ENCODE measurements at places on chromosomes 5 and 9.

GRCh38 chr5:40796487-40796889, 1.7 kb downstream of the PRKAA1 start:
- peak; percentile 25 for DNase-seq

DNA sequence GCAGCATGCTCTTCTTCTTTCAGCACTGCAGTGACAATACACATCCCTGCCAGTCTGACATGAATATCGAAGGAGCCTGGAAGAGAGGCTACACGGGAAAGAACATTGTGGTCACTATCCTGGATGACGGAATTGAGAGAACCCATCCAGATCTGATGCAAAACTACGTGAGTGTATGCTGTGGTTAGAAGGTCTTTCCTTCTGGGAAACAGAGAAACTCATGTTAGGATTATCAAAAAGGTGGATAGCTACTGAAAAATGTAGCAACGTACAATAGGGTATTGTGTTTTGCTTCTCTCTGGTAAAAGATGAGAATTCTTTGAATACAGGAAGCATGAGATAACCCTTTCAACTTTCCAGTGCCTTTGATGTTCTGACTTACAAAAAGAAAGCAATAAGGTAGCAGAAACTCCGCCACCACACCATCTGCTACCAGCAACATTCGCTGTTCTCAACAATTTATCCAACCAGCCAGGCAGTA, 133.3 kb downstream of the PCSK5 start:
- peak; percentile 67 for DNase-seq

- no peak for DNase-seq
Observed at GRCh38 chr5:136598802-136599404, 233.6 kb upstream of the TRPC7 start.

GRCh38 chr5:26578002-26578401, 460.4 kb downstream of the CDH9 start:
- no peak for DNase-seq

GRCh38 chr5:151154931-151155774, 2.4 kb downstream of the ANXA6 start:
- peak; percentile 19 for DNase-seq

GRCh38 chr9:131348631-131349521, 45.0 kb upstream of the PRRC2B start:
- DNase-seq = no peak

DNA sequence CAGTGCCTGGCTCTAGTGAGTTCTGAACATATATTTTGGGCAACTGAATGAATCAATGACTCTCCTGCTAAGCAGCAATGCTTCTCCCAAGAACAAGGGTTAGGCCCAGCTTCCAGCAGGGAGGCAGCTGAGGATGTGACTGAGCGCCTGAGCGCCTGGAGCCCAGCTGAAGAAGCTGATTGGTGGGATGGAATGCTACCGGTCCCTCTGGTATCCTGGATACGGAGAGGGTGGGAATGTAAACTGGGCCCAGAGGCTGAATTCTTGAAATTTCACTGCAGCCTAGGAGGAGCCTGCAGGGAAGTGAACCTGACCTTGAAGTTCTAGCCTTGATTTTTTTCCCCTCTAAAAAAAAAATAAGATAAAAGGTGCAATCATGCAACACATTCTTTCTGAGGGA, 43.2 kb downstream of the WWC1 start:
- DNase-seq = no peak

DNA sequence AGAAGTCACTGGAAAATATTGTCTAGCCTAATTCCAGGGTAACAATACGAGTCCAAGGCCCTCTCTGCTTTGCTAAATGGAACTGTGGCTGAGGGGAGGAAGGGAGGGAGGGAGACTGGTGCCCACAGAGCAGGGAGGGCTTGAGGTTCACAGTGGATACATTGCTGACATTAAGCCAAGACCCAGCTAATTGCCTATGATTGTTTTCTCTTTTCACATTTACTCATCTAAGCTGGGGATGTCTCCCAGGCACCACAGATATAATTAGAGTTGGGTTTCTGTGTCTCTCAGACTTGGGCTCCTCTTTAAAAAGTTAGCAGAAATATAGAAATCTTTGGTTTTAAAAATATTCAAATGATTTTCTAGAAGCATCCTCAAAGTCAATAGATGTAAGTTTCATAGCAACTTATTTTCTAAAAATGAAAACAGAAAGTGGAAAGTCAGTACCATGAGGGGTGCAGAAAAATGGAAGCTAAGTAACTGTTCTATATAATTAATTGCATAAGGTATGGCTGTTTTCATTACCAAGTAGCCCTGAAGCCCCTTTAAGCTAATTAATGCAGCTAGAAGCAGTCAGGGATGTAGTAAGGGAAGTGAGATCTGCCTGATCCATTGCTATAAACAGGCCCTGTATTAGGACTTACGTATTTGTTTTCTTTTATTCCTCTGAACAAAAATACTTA, 259.8 kb downstream of the NDUFS4 start:
- DNase-seq = no peak

GRCh38 chr9:11103525-11103924, 490.7 kb upstream of the PTPRD start:
- no peak for DNase-seq

GRCh38 chr5:157568720-157569119, 6.9 kb downstream of the ADAM19 start:
- DNase-seq = no peak

- peak; percentile 74 for DNase-seq
Observed at GRCh38 chr5:144194144-144194543, 23.5 kb downstream of the KCTD16 start.

- DNase-seq = no peak
Observed at GRCh38 chr9:83466877-83467276, 71.3 kb downstream of the FRMD3 start.

- no peak for DNase-seq
Observed at GRCh38 chr9:98667005-98667640, 41.6 kb downstream of the GABBR2 start.

DNA sequence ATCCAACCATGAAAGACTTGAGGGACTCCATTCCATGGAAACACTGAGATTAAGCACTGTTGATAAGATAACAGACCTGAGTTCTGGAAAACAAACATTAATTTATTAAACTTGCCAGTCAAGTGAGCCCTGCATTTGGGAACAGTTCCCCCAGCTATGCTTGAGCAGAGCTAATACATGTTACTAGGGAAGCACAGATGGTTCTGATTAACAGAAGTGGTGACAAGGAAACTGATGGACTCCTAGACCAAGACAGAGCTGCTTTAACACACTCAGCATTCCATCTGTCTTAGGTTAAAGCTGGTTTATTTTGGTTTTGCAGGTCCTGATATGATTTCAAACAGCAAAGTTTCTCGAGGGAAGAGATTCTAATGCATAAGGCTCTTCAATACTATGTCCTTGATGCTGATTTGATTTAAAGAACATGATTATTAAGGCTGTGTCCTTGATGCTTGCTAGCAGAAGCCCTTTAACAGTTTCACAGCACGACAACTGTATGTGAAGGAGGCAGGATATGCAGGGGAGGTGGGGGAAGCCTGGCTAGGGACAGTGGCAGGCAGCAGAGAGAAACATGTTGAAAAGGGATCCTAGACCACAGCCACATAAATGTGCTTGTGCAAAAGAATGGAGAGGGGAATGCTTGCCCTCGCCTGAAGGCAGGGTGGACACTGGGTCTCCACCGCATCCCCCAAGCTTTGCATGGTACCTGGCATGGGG, 66.2 kb downstream of the ACTBL2 start:
- no peak for DNase-seq

- DNase-seq = peak; percentile 76
Observed at GRCh38 chr9:119289740-119290433, 79.3 kb downstream of the BRINP1 start.

DNA sequence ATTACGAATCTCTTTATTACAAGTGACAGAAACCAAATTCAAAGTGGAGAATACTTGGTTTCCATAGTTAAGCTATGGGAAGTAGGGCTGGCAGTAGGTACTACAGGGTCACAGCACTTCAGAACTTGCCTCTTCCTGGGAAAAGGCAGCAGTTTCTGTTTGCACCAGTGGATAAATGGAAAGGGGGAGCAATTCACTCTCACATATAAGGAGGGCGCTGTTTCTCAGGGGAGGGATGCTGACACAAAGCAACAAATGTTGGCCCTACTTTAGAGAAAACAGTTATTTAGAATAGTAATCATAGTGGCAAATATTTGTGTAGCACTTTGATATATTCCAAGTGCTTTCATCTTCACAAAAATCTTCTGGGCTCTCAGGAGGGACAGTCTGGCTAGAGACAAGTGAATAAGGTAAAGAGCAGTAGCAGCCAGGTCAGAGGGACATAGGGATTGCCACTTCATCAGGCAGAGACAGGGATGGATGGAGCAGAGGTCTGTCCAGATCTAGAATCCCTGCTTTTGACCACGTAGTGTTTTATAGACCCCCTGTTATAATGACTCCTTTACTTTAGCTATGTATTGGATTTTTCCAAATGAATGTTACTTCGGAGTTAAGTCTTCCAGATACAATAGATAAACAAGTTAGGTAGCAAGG, 554.8 kb upstream of the SGCD start:
- DNase-seq = no peak

- no peak for DNase-seq
Observed at GRCh38 chr5:68441309-68442073, 225.9 kb downstream of the PIK3R1 start.

DNA sequence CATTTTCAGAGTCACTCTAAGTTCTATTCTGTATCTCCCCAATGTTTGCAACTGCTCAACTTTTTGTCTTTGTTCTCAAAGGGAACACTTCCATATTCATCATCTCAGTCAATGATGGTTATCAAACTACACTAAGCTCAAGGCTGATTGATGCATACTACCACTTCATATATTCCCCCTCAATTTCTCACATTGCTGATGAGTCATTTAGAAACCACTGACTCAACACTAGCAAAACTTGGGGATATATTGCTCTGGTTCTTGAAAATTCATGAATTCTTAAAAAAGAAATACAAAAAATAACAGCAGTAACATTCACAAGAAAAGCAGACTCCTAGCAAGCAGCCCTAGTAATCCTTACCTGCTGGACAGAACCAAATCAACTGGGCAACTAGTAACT, 52.2 kb downstream of the ABHD17B start:
- no peak for DNase-seq

DNA sequence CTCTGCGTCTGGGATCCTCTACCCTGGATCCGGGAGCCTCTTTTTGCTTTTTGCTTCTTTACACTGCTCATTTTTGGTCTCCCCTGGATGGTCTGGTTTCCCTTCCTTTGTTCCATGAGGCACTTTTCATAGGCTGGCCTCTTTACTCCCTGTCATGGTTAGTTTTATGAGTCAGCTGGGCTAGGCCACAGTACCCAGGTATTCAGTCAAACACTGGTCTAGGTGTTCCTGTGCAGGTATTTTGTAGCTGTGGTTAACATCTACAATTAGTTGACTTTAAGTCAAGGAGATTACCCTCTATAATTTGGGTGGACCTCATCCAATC, 17.5 kb downstream of the ANKRD33B start:
- DNase-seq = no peak

DNA sequence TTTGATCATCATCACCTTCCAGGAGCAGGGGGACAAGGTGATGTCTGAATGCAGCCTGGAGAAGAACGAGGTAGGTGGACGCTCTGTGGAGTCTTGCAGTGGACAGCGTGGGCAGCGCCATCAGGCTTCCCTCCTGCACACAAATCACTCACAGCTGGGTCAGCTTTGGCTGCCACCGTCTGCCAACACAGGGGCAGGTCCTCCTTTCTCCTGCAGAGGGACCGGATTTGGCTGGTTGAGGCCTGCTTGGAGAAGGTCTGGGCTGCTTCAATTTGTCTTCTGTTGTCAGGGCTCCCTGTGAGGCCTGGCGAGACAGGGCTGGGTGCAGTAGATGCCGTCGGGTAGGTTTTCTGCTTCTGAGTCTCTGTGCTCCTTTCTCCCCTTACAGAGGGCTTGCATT, 180.6 kb downstream of the CACNA1B start:
- DNase-seq = no peak

GRCh38 chr5:103785569-103785968, 223.0 kb upstream of the NUDT12 start:
- DNase-seq = no peak

DNA sequence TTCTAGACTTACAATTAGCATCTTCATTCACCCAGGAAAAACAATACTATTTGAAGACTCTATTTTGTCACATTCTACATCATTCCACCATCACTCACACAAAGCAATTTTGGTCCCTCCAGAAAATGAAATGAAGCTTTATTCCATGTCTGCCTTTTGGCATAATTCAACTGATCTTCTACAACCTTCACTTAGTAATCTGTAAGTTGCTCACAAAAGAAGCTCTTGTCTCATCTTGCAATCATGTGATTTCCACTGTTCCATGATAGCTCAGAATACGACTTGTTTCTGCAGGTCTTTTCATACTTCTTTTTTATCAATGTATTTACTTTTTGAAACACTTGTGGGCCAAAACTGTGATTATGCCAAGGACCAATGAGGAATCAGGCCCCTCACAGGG, 261.9 kb upstream of the NR4A3 start:
- DNase-seq = no peak

GRCh38 chr9:134399435-134400056, 73.3 kb downstream of the RXRA start:
- DNase-seq = peak; percentile 42

DNA sequence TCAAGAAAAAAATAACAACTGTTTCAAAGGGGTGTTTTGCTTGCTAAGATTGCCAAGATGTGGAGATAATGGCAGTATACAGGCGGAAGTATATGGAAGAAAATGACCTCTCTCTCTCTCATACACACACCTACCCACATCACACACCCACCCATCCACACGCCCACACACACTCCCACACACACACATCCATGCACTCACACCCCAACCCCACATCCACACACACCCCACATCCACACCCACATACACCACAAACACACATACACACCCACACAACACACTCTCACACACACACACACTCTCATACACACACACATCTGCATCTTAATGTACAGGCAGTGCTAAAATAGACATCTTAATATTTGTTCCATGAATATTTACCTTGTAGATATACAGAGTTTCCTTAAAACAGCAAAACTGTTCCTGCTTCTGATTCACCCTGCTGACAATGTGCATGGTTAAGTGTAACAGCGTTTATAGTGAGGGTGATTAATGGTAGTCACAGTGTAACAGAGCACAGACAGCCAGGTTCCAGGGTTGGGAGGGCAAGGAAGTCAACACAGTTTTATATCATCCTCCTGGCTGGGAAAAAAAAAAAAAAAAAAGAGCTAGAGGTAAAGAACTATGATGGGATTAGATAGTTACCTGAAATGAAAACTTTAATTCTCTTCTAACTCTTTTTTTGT, 8.3 kb downstream of the BHMT2 start:
- DNase-seq = no peak

- DNase-seq = no peak
Observed at GRCh38 chr5:76657091-76657490, 33.9 kb upstream of the F2RL2 start.

DNA sequence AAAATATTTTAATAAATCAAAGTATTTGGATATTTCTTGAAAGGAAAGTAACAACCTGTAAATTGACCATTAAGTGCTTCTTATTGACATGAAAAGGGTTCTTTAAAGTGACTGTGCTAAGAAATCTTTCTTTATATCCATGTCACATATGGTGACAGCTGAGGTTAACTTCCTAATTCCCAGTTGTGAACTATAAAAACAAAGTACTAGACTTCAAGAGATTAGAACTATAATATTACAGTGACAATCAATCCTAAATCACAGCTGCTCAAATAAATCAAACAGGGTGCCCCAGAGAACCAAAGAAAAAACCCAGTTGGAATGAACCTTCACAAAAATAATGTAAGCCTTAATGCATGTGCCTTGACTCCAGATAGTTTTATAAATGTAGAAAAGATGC, 332.6 kb upstream of the PDE4D start:
- no peak for DNase-seq
